ENCODE measurements at places on chromosomes 7 and 10.

GRCh38 chr7:138429577-138430250, 30.3 kb upstream of the TRIM24 start:
- no peak for DNase-seq

GRCh38 chr7:93958651-93959050, 37.1 kb downstream of the GNG11 start:
- DNase-seq, result no peak

GRCh38 chr7:143205560-143206293, 16.1 kb upstream of the TAS2R40 start:
- DNase-seq, result peak; percentile 15

- DNase-seq, result no peak
Observed at GRCh38 chr7:95691464-95691863, 80.9 kb upstream of the DYNC1I1 start.

GRCh38 chr10:43121444-43121843, 16.8 kb upstream of the CSGALNACT2 start:
- DNase-seq, result no peak

DNA sequence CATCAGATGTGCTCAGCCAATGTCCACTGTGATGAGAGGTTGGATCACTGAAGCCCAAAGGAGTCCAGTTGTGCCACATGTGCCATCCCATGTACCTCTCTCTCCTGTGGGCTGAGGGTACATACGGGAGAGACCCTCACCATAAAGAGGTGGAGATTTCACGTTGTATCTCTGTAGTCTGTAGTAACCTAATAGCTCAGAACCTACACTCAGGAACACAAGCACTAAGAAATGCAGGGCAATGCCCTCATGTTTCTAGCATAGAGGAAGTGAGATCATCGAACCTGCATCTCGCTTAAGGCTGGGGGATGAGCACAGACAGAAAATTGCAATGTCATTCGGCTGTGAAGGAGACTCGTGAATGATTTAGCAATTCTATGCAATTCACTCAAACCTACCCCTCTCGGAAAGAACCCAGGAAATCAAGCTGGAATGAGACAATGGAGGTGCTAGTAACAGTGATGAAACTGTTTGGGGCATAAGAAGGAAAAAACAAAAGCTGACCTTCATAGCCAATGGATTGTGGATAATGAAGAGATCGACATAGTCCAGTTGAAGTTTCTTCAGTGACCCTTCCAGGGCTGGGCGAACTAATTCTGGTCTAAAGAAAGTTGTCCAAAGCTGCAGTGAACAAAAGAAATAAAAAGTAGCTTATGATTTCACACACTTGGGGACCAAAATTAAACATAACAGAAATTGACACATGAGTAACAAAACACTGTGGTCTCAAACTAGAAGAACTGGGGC, 80.3 kb upstream of the UCN3 start:
- no peak for DNase-seq

DNA sequence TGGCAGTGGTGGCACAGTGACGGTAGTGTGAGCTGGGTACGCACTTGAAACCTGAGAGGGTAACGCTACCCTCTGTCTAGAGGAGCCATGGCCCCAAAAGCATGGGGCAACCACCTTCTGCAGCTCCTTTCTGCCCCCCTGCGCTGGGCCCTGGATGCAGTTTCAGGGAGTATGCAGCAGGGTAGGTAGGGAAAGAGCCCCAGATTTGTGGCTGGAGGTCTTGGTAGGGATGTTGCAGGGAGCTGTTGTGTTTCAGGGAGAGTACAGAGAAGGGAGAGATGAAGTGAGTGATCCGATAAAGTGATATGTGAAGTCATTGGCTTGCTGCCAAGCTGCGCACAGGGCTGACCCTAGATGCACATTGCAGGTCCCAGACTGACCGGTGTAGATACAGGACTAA, 2.7 kb upstream of the PGAM2 start:
- DNase-seq, result no peak

- DNase-seq, result no peak
Observed at GRCh38 chr10:114307731-114308130, 68.7 kb downstream of the VWA2 start.

DNA sequence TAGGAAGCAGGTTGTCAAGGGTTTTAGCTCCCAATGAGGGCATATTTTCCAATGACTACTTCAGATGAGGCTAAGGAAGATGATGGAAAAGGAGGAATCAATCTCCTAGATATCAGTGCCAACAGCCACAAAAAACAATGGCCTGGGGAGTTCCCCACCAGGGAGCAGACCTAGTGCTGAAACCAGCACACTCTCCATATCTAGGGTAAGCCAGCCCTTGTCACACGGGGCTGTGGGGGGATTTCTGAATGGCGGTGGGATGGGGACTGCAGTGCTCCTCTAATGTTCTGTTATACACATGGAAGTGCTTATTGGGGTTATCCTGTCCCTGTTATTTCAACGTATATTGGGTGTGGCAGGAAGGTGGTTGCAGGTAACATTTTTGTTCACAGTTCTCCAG, 18.5 kb downstream of the EPC1 start:
- no peak for DNase-seq

DNA sequence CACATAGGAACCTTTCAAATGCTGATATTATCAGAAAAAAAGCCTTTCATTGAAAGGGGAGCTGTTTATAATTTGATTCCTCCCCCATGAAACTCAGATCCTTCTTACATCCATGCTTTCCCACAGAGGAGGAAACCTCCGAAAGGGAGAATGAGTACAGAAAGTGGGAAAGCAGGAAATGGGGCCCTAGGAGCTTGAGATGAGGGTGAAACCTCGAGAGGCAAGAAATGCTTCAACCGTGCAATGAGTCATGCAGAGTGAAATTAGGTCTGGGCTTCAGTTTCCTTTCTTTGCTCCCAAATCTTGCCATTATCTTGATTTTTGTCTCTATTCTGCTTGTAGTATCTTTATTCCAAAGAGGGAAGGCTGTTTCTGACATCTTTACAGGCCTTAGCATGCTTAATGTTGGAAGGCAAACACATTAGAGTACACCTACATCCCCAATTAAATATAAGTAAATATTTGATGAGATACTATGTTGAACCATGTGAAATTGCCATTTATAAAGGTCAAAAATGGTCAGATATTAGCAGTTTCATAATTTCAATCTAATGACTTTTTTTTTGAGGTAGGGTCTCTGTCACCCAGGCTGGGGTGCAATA, 79.1 kb downstream of the NAMPT start:
- DNase-seq, result no peak

- no peak for DNase-seq
Observed at GRCh38 chr10:4266416-4267085, 481.5 kb upstream of the KLF6 start.

DNA sequence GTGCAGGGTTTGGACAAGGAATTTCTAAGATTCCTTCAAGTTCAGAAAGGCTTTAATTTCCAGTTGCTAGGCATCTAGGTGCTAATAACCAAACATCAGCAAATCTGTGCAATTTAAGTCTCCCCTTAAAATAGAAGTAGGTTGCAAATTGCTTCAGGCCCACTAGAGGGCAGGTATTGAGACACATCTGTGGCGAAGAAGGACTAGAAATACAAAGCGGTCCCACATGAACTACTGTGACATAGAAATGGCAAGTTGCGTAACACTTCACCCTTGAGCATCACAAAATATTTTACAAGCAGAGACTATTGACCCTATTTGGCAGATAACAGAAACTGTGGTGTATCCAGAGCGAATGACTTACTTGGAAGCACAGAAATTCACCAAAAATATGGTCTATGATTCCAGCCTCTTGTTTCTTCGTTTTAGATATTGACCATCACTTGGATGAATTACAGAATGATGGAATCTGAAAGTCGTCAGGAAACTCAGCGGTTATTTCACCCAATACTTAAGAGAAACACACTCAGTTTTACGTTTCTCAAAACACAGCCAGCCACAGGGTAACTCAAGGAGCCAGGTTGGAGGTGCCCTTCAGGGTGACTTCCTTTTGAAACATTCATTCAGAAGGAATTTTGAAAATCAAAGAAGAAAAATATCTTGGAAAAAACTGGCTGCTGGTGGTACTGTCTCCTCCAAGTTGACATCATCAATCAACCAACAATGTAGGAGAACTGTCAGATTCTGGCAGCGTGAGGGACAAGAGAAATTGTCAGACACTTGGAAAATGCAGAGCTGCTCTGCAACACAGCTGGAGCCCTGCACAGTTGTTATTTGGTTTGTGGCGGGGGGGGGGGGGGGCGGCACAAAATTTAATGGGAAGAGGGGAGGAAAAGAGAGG, 256.3 kb upstream of the MINDY3 start:
- no peak for DNase-seq

DNA sequence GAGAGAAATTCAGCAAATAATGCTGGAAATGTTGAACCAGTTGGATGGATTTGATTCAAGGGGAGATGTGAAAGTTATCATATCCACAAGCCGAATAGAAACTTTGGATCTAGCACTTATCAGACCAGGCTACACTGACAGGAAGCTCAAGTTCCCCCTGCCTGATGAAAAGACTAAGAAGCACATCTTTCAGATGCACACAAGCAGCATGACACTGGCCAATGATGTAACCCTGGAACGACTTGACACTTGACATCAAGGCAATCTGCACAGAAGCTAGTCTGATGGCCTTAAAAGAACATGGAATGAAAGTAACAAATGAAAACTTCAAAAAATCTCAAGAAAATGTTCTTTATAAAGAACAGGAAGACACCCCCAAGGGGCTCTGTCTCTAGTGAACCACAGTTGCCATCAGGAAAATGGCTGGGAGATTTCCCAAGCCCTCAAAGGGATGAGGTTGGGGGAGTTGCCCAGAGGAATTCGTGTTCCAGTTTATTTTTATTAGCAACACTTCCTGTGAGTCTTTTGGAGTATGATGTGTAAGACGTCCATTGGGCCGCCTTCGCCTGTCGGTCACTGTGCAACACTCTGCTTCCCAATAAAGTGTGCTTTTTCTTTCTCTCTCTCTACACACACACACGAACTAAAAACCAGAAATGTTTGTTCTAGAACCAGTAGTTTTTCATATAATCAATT, 200.0 kb downstream of the HIBADH start:
- DNase-seq, result no peak

- DNase-seq, result no peak
Observed at GRCh38 chr10:19888061-19888660, 71.9 kb downstream of the PLXDC2 start.
